Activated CD4-positive, CD25-positive, alpha-beta regulatory T cell treated with anti-CD3 and anti-CD28 coated beads, Interleukin-2, amount 50 U/mL, for 24 hours (primary cell): ENCODE measurements at places on chromosomes 2 and 18.
A peak's percentile ranks its signal among the peaks of the same experiment; 100 is the strongest.

- no peak for ATAC-seq
These were observed 389.0 kb upstream of the ETAA1 start for GRCh38 chr2:67008155-67008554.

DNA sequence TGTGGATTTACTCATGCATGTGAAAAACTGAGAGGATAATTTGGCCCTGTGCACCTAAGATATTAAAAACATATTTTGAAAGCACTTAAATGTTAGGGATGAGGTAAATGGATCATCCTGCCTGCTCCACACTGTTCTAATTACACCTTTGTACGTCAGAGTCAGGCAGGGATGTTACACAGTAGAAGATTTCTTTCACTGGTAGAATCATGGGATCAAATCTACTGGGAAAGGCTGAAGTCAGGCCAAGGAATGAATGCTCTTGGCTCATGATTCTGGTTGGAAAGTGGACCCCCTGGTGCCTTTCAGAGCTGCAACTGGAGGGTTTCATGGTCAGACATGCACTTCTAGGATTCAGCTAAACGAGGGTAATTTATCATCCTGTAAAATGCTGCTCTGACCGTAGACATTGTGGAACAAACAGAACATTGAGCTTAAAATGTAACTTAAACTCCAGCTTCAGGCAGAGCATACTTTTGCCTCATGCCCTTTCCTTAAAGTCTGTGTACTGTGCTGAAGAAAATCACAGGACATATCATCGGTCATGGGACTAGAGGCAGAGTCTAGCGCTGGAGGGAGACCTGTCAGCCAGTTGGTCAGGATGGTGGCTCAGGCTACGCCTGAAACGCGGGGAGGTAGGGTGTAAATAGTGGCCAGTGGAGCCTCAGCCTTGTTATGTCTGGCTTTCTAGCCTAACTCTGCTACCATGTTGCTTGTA lies 4.9 kb downstream of the KCNE4 start:
- no peak for ATAC-seq

- ATAC-seq, result no peak
These were observed 207.1 kb downstream of the ALK start for GRCh38 chr2:29714333-29714732.

DNA sequence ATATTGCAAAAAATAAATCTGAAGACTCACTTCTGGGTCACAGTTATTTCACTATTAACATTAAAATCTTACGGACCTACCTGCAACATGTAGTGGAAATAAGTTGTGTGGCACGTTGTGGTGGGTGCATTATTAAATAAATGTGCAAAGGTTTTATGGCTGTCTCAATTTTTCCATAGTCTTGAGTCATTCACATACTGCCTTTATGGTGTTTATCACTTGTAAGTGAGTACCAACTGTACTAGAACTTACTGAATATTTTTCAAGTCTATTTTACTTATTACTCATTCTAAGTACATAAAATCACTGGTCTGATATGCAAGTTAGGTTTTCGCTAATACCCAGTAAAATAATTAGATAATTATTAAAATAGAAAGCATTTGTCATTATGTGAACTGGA lies 47.6 kb upstream of the SLC30A6 start:
- peak; percentile 82 for ATAC-seq

DNA sequence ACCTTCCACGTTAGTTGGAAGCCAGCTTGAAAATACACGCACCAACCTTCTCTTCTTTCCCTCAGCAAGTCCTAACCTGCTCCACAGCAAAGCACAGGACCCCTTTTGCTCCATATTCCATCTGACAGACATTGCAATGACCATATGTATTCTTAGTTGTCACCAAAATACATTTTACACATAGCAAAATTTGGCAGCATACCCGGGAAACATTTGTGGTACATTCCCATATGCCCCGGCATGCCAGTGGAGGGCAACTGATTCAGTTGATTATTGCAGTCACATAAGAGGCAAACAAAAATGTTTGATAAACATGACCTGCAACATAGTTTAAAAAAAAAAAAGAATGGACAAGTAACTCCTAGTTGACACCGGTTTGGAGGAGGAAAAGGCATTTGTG lies 202.1 kb upstream of the UBE2E3 start:
- no peak for ATAC-seq

- no peak for ATAC-seq
These were observed 183.5 kb downstream of the HNMT start for GRCh38 chr2:138147796-138148195.

- no peak for ATAC-seq
These were observed 279.5 kb downstream of the RND3 start for GRCh38 chr2:150207979-150208378.

DNA sequence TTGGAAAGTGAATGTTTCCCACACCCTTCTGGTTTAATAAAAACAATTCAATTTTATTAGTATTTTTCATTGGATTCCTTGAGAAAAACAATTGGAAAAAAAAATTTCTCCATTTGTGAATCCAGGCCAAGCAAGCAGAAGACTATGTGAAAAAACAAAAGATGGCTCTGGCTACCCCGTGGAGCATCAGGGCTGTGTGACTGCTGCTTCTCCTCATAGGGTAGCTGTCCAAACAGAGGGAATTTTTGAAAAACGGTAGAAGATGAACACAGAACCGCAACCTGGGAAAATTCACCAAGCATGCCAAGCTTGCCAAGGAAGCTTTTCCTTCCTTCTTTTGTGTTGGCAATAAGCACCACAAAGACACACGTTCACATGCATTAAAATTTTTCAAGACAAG lies 71.3 kb upstream of the ACVR2A start:
- ATAC-seq, result no peak

- ATAC-seq, result no peak
These were observed 170.4 kb upstream of the MYCN start for GRCh38 chr2:15769676-15770547.

DNA sequence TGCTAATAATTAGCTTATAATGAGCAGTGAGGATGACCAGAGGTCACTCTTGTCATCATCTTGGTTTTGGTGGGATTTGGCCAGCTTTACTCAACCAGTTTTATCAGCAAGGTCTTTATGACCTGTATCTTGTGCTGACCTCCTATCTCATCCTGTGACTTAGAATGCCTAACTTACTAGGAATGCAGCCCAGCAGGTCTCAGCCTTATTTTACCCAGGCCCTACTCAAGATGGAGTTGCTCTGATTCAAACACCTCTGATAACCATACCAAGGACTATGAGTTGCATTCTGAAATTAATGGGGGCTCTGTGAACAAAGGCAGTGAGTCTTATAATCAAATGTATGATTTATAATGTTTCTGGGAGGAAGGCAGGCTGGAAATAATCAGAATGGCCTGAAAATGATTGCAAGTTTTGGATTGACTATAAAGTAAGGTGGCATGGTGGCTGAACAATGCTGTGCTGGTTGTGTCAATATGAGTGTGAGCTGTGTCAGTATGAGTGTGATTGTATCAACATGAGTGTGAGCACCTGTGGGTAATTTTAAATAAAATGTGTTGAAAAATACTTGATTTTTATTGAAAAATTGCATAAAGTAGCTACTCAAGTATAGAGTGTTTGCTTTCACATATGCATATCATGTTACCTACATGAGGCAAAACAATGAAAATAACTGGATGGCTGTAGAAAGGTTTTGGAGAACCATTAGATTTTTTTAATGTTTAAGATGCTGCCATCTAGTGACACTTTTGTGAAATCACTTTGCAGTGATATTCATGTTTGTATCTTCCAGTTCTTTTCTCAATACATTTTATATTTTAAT lies 103.0 kb downstream of the KYNU start:
- peak; percentile 32 for ATAC-seq

DNA sequence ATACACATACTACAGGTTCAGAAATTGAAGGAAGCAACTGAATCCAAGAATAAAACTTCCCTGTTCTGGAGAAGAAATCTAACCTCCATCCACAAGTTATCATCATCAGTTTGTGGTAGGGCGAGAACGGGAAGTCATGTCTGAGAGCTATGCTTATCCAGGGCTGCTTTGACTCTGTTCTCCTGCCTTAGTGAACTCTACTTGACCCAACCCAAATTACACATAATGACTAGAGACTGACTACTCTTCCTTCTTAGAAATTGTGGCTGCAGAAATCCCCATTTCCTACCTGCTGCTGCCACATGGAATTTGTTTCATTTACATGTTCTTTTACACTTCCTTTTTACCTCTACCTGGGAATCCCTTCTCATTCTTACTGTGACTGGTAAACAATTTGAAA lies 1102.6 kb upstream of the PIK3C3 start:
- ATAC-seq, result no peak

DNA sequence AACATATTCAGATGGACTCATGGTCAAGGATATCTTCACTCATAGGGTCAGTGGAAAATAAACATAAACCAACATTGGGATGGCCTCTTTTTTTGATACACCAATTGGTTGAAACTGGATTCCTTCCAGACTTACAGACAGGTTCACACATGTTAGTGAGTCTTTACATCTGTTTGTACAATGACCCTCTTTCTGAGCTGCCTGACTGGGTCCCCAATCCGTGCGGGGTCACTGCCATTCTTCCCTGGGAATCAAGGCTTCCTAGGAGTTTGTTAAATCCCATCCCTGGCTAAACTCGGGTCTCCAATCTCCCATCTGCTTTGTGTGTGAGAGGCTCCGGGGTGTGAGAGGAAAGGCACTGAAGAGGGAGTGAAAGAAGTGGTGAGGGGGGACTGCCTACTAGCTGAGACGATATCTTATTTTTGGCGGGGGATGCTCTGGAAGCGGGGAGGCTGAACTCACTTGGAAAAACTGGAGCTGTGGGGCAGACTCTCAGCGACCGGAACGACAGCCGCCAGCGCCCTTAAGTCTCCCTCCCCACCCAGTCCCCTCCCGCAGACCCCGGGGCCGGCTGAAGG lies 487 bp downstream of the STARD6 start:
- ATAC-seq, result no peak

- ATAC-seq, result no peak
These were observed 13.2 kb downstream of the TSHZ1 start for GRCh38 chr18:75223687-75224347.

- ATAC-seq, result peak; percentile 51
These were observed 82.0 kb downstream of the MREG start for GRCh38 chr2:215931256-215931903.

DNA sequence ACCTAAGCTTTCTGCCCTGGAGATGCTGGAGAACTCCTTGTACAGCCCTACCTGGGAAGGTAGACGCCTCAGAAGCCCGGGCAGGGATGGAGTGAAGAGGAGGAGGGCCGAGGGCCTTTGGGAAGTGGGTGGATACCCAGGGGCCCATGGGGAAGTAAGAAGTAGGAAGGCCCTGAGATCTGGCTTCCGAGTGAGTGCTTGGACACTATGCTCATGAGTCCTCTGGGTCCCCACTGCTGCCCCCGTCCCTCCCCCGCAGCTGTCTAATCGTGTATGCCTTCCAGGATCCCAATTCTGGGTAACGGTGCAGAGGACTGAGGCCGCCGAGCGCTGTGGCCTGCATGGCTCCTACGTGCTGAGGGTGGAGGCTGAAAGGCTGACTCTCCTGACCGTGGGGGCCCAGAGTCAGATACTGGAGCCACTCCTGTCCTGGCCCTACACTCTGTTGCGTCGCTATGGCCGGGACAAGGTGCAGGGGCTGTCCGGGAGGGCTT lies 1.1 kb downstream of the DOK1 start:
- ATAC-seq, result no peak

DNA sequence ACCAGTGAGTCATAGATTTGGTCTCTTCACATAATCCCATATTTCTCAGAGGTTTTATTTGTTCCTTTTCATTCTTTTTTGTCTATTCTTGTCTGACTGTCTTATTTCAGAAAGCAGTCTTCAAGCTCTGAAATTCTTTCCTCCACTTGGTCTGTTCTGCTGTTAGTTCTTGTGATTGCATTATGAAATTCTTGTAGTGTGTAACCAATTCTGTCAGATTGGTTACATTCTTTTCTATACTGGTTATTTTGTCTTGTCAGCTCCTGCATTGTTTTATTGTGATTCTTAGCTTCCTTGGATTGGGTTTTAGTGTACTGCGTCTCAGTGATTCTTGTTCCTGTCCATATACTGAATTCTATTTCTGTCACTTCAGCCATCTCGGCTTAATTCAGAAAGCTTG lies 18.6 kb downstream of the EHBP1 start:
- ATAC-seq, result no peak

- no peak for ATAC-seq
These were observed 359.8 kb upstream of the SETBP1 start for GRCh38 chr18:44320619-44321460.

GRCh38 chr2:130768191-130768855 lies 13.0 kb downstream of the AMER3 start:
- no peak for ATAC-seq

DNA sequence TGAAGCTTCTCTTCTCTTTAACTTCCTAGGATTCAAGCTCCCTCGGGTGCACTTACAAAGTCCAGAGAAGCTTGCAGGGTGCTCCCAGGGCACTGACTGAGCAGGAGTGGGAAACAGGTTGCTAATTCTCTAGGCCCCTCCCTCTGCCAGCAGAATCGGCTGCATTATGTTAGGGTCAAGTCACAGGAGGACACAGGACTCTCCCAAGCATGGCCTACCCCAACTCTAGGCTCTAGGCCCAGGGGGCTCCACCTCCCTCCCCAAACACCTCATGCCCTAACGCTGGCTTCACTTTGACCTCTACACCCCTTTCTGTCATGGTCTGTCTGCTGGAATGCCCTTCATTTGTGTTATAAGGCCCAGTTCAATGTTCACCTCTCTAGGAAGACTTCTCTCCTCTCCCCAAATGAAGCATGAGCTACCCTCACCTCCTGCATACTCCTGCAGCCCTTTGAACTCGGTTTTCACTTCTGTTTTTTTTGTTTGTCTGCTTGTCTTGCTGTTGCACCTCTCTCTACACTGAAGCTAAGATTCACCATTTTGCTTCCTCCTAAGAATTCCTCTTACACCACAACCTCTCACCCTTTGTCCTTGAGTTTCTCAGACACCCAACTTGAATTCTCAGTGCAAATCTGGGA lies 521.8 kb upstream of the ID2 start:
- no peak for ATAC-seq

DNA sequence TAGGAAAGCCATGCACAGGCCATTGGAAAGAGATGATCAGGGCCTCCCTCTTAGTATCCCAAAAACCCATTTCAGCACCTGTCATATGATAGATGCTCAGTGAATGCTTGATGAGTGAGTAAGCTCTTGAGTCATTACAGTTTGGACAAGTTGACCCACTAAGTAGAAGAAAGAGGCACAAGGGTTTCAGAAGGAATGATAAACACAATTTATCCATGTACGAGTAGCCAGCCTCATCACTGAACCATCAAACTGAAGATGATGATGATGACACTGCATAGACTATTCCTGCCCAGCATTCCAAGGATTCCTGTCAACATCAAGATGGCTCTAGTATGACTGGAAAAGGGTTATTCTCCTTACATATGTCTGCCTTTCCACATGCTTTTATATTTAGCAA lies 596.0 kb downstream of the BCL11A start:
- ATAC-seq, result no peak
